Melanocyte of skin (primary cell): ENCODE measurements at places on chromosomes 2 and 18. TPM values are rescaled to one million over a fixed set of nuclear protein-coding genes. Genes with fewer than 3 reads are reported as not detected.

CPLX4 gene
- not detected in 2 replicates for total RNA-seq

TEX51 gene
- not detected in 2 replicates for total RNA-seq

GNLY gene
- not detected in 2 replicates for total RNA-seq

EHD3 gene
- total RNA-seq = 5.3 and 8.0 TPM in 2 replicates

PSTPIP2 gene
- 2.4 and 8.4 TPM in 2 replicates for total RNA-seq

TRIM43 gene
- total RNA-seq = not detected in 2 replicates

NAT8 gene
- total RNA-seq = not detected in 2 replicates

AQP4 gene
- under 0.01 TPM in 1 of 2 replicates, not detected in the other for total RNA-seq

KCNJ13 gene
- 11.3 and 27.0 TPM in 2 replicates for total RNA-seq

PRKAG3 gene
- total RNA-seq = not detected in 2 replicates

PDE11A gene
- 0.15 and 0.33 TPM in 2 replicates for total RNA-seq

ADRA2B gene
- under 0.01 TPM in 1 of 2 replicates, not detected in the other for total RNA-seq

SLC14A1 gene
- total RNA-seq = under 0.01 TPM in 1 of 2 replicates, not detected in the other

LDAH gene
- 17.2 and 32.3 TPM in 2 replicates for total RNA-seq

VWC2L gene
- not detected in 2 replicates for total RNA-seq

CHRND gene
- not detected in 2 replicates for total RNA-seq

SLC9A4 gene
- not detected in 2 replicates for total RNA-seq

VSNL1 gene
- total RNA-seq = 0.34 TPM in 1 of 2 replicates, not detected in the other

EN1 gene
- total RNA-seq = under 0.01 TPM in 1 of 2 replicates, not detected in the other

SERPINB13 gene
- total RNA-seq = not detected in 2 replicates

ALPP gene
- total RNA-seq = not detected in 2 replicates

POTEJ gene
- not detected in 2 replicates for total RNA-seq

APCDD1 gene
- 3.7 TPM in 2 replicates for total RNA-seq

CFC1 gene
- total RNA-seq = not detected in 2 replicates

CYS1 gene
- 0.15 and 0.33 TPM in 2 replicates for total RNA-seq

ACKR3 gene
- total RNA-seq = not detected in 2 replicates

PID1 gene
- total RNA-seq = under 0.01 and 0.77 TPM in 2 replicates

IL1RN gene
- 0.33 TPM in 1 of 2 replicates, not detected in the other for total RNA-seq

MSTN gene
- total RNA-seq = under 0.01 and 0.15 TPM in 2 replicates

ARMC9 gene
- 48.5 and 85.4 TPM in 2 replicates for total RNA-seq

CYBRD1 gene
- 64.4 and 142 TPM in 2 replicates for total RNA-seq

MAP3K19 gene
- total RNA-seq = not detected in 2 replicates

SYT4 gene
- total RNA-seq = not detected in 2 replicates

ZNF513 gene
- total RNA-seq = 6.2 and 9.0 TPM in 2 replicates

C2orf49 gene
- total RNA-seq = 18.3 and 24.2 TPM in 2 replicates

SERPINB4 gene
- not detected in 2 replicates for total RNA-seq

ZNF385B gene
- total RNA-seq = not detected in 2 replicates

ANKRD62 gene
- under 0.01 TPM in 1 of 2 replicates, not detected in the other for total RNA-seq

PKDCC gene
- 30.2 and 52.3 TPM in 2 replicates for total RNA-seq

UPP2 gene
- not detected in 2 replicates for total RNA-seq

ELOA2 gene
- not detected in 2 replicates for total RNA-seq

PTPRN gene
- total RNA-seq = 0.33 and 1.9 TPM in 2 replicates

GRHL1 gene
- 0.34 and 0.73 TPM in 2 replicates for total RNA-seq

LRP1B gene
- total RNA-seq = not detected in 2 replicates

AQP12A gene
- total RNA-seq = not detected in 2 replicates

SPHKAP gene
- not detected in 2 replicates for total RNA-seq

VIT gene
- total RNA-seq = not detected in 2 replicates

SH3RF3 gene
- 2.3 TPM in 2 replicates for total RNA-seq

SMPD4 gene
- 24.1 and 28.4 TPM in 2 replicates for total RNA-seq
